ENCODE measurements at places on chromosomes 13 and 19.

DNA sequence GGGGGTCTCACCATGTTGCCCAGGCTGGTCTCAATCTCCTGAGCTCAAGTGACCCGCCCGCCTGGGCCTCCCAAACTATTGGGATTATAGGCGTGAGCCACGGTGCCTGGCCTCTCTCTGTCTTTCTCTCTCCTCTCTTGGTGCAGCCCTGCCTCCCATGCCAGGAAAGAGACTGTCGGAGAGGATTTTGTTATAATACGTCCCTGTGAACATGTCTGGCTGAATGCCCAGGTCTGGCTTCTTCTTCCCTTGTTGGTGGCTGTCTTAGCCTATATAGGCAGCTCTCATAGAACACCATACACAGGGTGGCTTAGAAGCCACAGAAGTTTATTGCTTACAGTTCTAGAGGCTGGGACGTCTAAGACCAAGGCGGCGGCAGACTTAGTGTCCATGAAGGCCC is 46.4 kb downstream of the PEX11G start:
- no peak for DNase-seq

DNA sequence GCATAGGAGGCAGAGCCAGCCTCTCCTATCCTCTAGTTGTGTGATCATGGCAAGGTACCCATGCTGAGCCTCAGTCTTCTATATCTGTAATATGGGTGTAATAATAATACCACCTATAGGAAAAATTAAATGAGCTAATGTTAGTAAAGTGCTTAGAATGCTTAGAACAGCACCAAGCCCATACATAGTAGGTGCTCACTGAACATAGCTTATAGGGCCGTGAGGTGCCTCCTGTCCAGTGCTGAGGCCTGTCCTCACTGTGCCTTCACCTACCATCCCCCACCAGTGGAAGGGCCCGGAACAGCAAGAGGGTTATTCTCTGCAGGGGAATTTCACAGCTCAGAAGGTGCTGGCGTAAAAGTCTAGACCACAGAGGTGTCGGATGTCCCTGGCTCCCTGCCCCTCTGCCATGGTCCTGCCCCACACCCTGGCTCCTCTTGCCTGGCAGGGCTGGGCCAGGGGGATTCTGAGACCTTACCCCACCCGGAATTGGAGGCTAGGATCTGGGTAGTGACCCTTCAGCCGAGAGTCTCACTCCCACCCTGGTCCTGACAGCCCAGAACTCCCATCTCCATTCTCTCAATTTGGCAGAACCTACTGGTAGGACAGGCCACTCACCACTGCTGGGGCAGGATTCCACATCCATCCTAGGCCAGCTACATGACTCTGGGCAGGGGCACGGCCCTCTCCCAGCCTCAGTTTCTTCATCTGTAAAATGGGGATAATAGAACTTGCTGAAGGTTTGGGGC is 2.2 kb upstream of the SCN1B start:
- peak; percentile 47 for DNase-seq

- peak; percentile 1 for DNase-seq
Observed at GRCh38 chr13:47481536-47481935, 519.5 kb downstream of the SUCLA2 start.

- peak; percentile 78 for DNase-seq
Observed at GRCh38 chr13:29901710-29902631, 51.6 kb upstream of the UBL3 start.

DNA sequence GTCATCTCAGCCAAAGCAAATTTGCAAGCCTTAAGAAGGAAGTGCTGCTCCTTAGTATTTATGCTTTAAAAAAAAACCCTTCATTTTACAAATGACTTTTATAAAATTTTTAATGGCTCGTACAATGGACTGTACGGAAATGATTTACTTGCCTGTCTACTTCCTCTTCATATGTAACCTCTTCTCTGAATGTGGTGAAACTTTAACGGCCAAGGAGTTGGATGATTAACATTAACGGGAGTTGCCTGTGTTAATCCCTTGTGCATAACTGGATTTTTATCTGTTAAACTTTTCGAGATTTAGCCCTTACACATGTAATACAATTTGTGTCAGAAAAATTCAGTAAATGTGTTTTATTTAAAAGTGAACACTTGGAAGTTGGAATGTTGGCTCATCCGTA is 429.4 kb downstream of the TBC1D4 start:
- no peak for DNase-seq

GRCh38 chr19:35903550-35904179 is 1.3 kb downstream of the HCST start:
- DNase-seq = peak; percentile 95

GRCh38 chr19:14434543-14435319 is 1.6 kb downstream of the PKN1 start:
- DNase-seq = peak; percentile 20

GRCh38 chr13:30192320-30193093 is 114.8 kb downstream of the KATNAL1 start:
- DNase-seq = peak; percentile 6
